AG08396 (cell line): ENCODE measurements at places on chromosomes 7 and 10.

DNA sequence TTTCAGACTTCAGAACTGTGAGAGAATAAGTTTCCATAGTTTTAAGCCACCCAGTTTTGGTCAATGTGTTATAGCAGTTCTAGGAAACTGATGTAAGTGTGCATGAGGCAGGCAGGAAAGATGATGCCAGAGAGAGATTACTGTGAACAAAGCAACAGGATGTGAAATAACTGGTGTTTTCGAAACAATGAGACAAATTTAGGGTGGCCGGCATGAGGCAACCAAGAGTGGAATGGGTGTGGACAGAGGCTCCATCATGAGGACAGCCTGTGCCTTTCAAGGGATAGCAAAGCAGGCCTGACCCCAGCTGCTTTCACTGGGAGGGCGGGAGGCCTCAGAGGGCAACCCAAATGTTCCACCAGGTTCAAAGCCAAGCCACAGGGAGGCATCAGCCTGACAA, 67.3 kb upstream of the UCN3 start:
- DNase-seq = no peak

DNA sequence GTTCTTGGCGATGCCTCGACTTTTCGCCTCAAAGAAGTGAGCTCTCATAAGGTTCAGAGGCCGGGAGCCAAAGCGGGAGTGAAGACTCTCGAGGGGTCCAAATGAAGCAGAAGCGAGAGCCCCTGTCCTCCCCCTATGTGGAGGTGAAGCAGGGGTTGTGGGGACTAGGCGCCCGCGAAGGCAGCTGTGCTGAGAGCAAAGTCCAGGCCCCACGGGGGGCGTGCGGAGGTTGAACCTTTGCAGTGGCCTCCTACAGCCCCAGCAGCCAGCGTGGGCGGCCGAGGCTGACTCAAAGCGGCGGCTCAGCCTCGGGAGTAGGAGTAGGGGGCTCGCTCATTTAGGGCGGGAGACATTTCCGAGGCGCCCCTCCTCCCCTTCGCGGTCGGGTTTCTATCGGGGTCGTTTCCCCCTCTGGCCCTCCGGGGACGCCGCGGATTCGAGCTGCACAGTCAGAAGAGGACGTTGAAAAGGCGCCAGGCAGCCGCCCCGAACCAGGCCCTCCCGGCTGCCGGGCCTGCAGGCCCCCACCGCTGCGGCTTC, 553 bp upstream of the ADD3 start:
- DNase-seq = peak; percentile 53

DNA sequence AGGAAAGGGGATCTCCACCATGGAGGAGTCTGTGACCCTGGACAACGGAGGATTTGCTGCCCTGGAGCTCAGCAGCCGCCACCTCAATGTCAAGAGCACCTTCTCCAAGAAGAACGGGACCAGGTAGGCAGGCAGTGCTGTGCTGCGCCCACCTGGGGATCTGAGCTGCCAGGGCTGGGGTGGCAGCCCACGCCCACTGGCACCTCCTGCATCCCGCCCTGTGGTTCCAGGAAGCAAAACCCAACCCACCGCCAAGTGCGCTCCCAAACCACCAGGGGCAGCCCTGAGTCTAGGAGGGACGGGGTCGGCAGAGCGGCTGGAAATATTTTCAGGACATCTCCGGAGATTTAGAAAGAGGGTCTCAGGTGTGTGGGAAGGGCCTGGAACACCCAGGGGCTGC, 440.3 kb upstream of the FOXK1 start:
- DNase-seq = no peak

- DNase-seq = peak; percentile 56
Observed at GRCh38 chr10:97673736-97674525, 13.1 kb downstream of the AVPI1 start.

DNA sequence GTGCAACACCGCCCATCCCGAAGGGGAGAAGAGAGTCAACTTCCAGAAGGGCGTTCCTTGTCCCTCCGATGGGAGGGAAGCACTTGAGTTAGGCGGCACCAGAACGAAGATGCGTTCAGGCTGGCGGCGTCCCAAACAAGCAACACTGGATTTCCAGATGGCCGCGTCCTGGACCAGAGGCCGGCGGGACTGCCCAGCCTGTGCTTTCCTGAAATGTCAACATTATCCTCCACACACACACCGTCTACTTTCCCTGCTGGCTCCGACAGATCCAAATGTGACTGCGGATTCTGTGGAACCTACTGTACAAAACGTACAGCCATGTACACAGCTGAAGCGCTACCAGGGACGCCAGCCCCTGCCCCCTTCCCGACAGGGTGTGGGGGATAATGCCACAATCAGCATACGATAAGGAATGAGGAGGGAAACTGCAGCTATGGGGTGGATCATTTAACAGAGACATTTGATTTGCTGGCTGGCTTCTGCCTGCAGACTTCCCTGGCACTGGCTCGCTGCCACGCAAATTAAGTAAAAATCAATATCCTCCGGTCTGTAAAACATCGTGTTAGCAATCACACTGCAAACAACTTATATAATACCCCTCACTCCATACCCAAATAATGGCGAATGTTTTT, 82.1 kb downstream of the ZRANB1 start:
- DNase-seq = no peak
